Hindlimb muscle (tissue), 1 donor: ENCODE measurements at places on chromosomes 6 and 20. TPM values are rescaled to one million over a fixed set of nuclear protein-coding genes. Genes with fewer than 3 reads are reported as not detected.

DNA sequence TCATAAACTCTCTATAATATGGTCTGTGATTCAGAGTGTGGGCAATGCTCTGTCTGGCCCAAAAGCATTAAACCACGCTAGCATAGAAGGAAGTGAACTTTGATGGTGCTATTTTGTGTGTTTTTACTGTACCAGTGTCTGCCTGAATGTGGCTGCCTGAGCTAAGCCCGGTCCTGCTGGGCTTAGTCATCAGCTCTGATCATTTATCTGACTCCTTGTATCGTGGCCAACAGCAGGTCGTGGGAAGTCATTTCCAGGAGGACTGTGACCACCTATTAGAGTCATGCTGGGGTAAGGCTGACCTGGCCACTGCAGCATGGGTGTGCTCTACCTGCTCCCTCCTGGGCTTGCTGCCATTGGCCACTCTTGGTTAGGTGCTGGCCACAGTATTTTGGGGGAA lies 239.1 kb upstream of the CEP162 start:
- no peak for DNase-seq

DNA sequence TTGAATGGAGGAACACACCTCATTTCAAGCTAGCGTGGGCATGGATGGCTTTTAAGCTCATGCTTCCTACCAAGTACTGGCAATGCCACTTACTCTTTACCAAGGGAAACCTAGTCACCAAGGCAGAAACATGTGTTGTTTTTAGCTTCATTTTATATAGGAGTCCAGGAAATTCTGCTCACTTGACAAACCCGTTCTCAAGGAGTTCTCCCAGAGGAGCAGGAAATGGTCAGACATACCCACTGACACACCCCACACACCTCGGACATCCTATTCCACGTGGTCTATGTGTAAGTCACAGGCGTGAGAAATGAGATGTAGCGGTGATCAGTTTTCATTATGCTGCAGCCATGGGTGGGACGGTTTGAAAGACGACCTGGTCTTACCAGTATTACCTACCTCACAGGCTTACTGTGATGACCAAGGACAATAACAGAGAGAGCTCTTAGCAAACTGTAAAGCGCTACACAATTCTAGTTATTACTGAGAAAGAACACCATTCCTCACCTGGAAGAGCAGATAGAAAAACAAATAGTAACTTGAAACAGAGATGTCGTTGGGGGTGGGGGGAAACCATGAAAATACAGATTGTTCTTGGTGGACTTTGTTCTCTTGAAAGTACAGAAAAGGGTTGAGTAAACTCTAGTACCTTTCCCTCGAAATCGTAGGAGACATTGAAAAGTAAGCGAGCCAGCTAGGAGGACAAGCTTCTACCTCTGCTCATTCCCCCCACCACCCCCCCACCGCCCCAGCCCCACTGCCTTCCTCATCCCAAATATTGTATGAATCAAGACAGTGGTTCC lies 1.7 kb downstream of the CNKSR3 start:
- no peak for DNase-seq

GRCh38 chr6:25883991-25884390 lies 9.9 kb upstream of the SLC17A3 start:
- no peak for DNase-seq

DNA sequence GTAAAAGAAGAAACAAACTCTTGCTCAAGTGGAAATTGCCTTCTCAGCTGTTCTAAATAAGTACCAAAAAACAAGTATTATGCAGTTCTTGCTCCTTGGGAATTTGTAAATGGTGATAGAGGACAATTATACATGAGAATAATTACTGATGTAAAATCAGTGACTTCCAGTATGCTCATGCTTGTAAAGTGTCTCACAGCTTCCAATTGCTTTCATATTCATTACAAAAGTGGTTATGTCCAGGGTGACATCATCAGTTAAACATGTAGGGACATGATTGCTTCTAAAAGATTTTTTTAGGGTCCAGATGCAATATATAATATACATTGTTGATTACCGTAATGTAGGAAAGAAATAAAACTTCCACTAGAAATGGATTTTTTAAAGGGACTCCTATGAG lies 122.8 kb upstream of the B3GAT2 start:
- no peak for DNase-seq

KCNK16 gene
- polyA plus RNA-seq: not detected

- no peak for DNase-seq
Observed at GRCh38 chr20:45592574-45593189, 13.6 kb upstream of the WFDC8 start.

FAM217A gene
- not detected for polyA plus RNA-seq

- DNase-seq: no peak
Observed at GRCh38 chr6:15274692-15275387, 29.0 kb downstream of the JARID2 start.

DNA sequence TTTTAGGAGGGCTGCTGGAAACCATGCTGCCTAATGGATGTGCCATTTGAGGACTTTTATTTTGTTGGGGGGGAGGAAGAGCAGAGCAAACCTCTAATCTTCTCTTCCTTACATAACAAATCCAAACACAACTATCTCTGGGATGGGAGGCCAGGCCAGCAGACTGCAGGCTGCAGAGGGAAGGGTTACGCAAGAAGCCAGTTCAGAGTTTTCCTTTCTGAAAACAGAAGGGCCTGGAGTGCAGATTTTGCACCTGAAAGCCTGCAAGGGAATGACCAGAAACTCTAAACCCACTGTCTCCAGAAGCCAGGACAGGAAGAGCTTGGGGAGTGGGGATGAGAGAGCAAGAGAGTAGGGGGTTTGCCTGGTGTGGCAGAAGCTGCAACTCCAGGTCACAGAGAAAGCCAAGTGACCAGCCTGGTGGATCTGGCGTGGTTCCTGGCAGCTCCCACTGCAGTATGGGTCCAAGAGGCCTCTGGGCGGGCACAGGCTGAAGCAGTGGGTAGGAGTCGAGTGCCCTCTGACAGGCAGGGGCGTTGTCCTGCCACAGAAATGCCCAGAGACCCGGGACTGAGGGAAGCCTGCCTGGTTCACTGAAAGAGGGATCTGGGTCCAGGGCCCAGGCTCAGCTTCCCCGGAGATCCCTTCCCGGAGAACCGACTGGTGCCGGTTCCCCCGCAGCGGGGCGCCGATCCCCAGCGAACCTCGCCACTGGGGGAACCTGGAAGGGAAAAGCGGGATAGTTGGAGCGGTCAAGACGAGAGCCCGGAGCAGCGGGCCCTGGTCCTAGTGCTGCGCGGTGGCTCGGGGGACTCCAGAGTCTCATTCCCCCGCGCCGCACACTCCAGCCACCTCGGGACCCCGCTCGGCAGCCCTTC lies 6.7 kb downstream of the MAFB start:
- no peak for DNase-seq

TMC2 gene
- 0.13 TPM for polyA plus RNA-seq

CRISP3 gene
- 0.14 TPM for polyA plus RNA-seq

DNA sequence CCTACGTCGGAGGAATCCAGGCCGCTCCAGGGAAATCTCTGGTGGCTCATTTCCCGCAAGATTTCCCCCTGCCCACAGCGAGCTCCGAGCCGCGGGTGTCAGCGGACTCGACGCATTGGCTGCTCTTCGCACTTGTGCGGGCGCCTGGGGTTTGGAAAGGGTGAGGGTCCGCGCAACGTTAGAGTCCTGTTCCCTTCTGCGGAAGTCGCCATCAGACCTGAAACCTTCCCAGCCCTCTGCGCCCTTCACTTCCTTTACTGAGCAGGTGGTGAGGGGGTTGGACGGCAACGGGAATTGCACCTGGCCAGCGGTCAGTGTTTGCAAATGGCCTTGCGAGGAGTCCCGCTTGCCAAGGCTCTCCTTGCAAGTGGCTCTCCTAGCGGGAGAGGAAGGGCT lies 8.4 kb downstream of the PAX1 start:
- no peak for DNase-seq

CLDN20 gene
- polyA plus RNA-seq: 0.54 TPM

DNA sequence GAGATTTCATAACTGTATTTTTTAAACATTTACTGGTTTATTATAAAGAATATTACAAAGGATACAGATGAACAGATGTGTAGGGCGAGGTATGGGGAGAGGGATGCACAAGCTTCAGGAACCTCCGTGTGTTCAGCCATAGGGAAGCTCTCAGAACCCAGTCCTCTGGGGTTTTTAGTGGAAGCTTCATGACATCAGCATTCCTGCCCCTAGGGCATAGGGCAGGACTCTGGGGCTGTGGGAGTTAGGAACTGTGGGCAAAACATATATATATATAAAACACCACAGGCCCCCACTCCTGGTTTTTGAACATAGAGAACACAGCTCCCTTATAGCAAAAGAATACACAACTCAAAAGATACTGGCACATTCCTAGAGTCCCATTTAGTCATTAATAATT lies 21.9 kb downstream of the EFCAB8 start:
- no peak for DNase-seq

- no peak for DNase-seq
Observed at GRCh38 chr6:165484178-165484889, 174.9 kb upstream of the C6orf118 start.

PROKR2 gene
- polyA plus RNA-seq: not detected

SMLR1 gene
- not detected for polyA plus RNA-seq

BYSL gene
- 36.7 TPM for polyA plus RNA-seq

NR2E1 gene
- not detected for polyA plus RNA-seq
